ENCODE measurements at places on chromosomes 7 and 10.

DNA sequence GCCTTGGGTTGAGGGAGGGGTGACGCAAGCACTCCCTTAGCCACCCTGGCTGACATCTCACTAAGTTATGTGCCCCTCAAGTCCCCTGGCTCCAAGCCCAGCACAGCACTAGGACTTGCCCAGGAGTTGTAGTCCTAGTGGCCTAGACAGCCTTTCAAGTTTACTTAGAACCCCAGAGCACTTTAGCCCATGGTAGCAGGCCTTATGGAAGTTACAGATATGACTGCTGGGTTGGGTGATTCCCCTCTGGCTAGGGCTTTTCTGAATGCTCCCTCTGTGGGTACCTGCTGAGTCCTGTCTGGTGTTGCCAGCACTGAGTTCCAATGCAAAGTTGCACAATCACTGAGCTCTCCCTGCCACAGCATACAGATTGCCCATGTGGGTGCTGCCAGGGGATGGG, 83.2 kb downstream of the AHCYL2 start:
- DNase-seq = no peak

DNA sequence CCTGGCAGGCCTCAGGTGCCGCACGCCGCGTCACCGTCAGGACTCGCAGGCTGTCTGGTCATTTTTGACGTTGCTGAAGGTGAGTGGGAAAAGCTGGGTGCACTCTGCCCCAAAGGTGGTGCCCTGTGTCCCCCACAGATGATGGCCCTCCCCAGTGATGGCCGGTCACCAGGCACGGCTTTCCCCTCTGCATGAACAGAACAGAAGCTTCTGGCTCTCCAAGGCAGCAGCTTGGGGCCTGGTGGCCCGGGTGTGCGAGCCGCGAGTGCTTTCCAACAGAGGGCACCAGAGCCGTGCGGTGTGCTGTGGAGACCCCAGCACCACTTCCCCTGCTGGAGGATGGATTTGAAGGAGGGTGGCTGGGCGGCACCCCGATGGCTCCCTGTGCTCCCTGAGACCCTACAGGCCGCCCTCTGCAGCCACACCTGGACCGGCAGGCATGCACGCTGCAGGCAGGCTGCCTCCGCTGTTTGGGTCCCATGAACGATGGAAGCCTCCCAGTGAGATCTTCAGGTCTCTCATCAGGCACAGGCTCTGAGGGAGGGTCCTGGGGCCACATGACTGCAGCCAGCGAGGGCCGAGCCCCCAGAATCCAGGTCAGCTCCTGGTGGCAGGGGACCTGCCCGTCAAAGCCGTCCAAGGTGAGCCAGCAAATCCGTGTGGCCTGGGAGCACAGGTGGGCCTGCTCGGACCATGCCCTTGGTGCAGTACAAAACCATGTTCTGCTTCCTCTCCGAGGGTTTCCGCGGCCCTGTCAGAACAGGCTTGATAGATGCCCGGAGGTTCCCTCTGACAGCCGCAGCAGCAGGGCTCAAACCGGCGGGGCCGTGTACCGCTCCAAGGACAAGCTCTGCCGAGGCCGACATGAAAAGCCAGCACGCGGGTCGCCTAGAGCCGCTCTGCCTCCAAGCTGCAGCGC, 195.4 kb downstream of the EBF3 start:
- DNase-seq = no peak

GRCh38 chr10:96765406-96766240, 45.3 kb upstream of the PIK3AP1 start:
- peak; percentile 78 for DNase-seq

GRCh38 chr7:41910940-41911600, 208.2 kb upstream of the INHBA start:
- DNase-seq = no peak

- no peak for DNase-seq
Observed at GRCh38 chr7:157022681-157023588, 12.5 kb upstream of the MNX1 start.
